Ascending aorta (tissue), 2 donors: ENCODE measurements at places on chromosomes 16 and 17. TPM values are rescaled to one million over a fixed set of nuclear protein-coding genes. Genes with fewer than 3 reads are reported as not detected.
A peak's percentile ranks its signal among the peaks of the same experiment; 100 is the strongest.

- H3K36me3 ChIP-seq: no peaks in the 10 kb centered on the region
- no peak overlapping the region for H3K4me3 ChIP-seq
- DNase-seq: no peak
- H3K4me1 ChIP-seq: no peaks in the 10 kb centered on the region
Observed at GRCh38 chr17:70848785-70849184, 679.5 kb downstream of the KCNJ2 start.

DNA sequence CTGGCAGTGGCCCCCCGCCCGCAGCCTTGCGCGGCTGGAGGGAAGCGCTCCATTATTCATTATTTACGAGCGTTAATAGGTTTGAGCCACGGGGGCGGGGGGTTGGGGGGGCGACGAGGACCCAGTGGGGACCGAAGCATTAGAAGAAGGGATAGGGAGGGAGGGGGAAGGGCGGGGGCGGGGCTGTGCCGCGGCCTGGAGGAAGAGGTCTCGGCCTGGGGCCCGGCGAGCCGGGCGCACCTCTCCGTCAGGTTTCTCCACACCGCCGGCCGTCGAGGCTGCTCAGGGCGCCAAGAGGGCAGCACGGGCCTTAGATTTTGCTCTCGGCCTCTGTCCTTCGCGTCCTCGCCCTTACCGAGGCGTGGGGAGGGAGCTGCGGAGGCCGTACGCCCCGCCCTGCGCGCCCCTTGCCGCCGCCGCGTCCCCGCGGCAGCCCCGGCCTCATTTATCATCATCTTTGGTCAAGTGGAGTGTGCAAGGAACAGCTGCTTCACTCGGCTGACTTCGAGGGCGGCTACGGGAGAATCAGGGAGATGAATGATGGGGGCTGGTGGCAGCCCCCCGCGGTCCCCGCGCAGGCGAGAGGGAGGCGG, 54.2 kb downstream of the SREBF1 start:
- H3K4me1 ChIP-seq: peaks cover 22% of the 10 kb centered on the region
- no peaks in the 10 kb centered on the region for H3K27me3 ChIP-seq
- DNase-seq: no peak
- H3K36me3 ChIP-seq: no peaks in the 10 kb centered on the region
- peak overlapping the region; percentile 76 for H3K4me3 ChIP-seq

- H3K27me3 ChIP-seq: no peaks in the 10 kb centered on the region
- no peak for DNase-seq
- no peak overlapping the region for H3K4me3 ChIP-seq
- no peaks in the 10 kb centered on the region for H3K4me1 ChIP-seq
- H3K36me3 ChIP-seq: no peaks in the 10 kb centered on the region
Observed at GRCh38 chr17:55625521-55625920, 97.1 kb downstream of the TMEM100 start.

DNA sequence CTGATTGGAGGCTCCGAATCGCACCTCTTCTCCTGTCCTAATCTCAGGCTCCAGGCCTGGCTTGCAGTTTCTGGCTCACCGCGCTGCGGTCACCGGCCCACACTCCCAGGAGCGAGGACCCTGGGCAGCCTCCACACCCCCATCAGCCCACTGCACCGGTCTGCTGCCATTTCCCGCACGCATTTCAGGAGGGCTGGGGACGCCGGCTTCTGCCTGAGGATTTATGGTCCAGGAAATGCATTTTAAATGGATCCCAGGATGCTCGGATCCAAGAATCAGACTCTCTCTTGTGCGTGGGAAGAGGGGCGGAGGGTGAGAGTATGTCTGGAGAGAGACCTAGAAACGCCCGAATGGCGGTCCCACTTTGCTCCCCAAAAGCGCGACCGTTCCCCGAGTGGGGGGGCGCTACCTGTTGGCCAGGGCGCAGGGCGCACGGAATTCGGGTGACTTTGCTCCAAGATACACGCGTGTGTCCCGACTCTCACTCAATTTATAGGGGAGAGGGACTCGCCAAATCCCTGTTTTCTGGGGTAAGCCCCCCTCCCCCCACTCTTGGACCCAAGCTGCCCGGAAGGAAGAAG, 817 bp upstream of the JPH3 start:
- no peaks in the 10 kb centered on the region for H3K4me1 ChIP-seq
- no peak for DNase-seq
- H3K27me3 ChIP-seq: peaks cover 22% of the 10 kb centered on the region
- no peak overlapping the region for H3K27ac ChIP-seq
- no peak overlapping the region for H3K4me3 ChIP-seq
- no peaks in the 10 kb centered on the region for H3K36me3 ChIP-seq

- no peaks in the 10 kb centered on the region for H3K4me1 ChIP-seq
- H3K36me3 ChIP-seq: no peaks in the 10 kb centered on the region
- H3K27ac ChIP-seq: no peak overlapping the region
Observed at GRCh38 chr16:83887564-83887963, 11.4 kb upstream of the MLYCD start.

- H3K36me3 ChIP-seq: peaks cover 17% of the 10 kb centered on the region
- no peaks in the 10 kb centered on the region for H3K4me1 ChIP-seq
- H3K4me3 ChIP-seq: no peak overlapping the region
Observed at GRCh38 chr16:84740596-84741116, 40.9 kb downstream of the USP10 start.

DNA sequence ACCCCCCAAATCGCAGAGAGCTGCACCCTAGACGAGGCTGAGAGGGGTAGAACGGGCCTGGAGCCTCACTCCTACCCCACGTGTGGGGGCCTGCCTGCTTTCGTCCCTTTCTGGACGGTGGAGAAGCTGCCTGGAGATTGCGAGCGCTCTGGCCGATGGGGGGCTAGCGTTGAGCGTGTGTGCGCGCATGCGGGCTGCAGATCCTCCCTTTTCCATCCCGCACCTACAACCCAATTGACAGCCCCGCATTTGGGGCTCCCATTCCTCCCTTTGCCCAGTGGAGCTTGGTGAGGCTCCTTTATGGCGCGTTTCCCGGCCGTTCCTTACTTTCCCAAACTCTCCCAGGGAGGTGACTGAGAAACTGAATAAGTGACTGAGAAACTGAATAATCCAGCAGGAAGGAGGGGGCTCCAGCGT, 907 bp upstream of the ESRP2 start:
- no peaks in the 10 kb centered on the region for H3K27me3 ChIP-seq
- H3K4me3 ChIP-seq: peak overlapping the region; percentile 69
- peak overlapping the region; percentile 78 for H3K27ac ChIP-seq

C17orf113 gene
- total RNA-seq: 0.21 TPM

TNFRSF17 gene
- total RNA-seq: not detected
